ENCODE measurements at places on chromosomes 6 and 20.

DNA sequence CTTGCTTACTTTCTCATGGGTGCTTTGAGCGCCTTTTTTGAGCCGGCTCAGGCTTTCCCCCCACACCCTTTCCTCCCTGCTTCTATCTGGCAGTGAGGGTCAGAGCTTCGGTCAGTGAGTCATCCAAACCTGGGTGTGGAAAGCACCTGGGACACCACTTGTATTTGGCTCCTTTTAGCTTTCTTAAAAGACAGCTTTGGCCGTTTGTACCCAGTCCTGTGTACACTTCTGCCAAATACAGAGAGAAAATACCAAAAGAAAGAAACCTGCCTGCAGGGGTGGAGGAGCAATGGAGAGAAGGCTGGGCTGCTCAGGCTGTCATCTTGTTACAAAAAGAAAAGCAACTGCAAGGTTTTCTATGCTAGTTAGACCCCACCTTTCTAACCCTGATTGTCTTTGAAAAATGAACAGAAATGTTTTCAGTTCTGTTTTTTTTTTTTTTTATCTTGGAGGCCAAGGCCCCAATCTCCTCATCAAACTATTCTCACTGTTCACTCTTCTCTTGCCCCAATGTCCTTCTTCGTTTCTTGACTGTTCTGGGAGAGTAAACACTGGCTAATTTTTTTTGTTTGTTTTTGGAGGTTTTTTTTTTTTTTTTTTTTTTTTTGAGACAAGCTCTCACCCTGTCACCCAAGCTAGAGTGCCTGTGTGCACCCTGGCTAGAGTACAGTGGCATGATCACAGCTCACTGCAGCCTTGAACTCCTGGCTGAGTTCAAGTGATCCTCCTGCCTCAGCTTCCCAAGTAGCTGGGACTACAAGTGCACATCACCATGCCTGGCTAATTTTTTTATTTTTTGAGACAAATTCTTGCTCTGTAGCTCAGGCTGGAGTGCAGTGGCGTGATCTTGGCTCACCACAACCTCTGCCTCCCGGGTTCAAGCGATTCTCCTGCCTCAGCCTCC lies 76.4 kb downstream of the SSR1 start:
- DNase-seq, result no peak

GRCh38 chr6:15561447-15562199 lies 101.2 kb downstream of the DTNBP1 start:
- no peak for DNase-seq

GRCh38 chr6:158021814-158022748 lies 40.4 kb downstream of the SYNJ2 start:
- DNase-seq, result no peak

- DNase-seq, result no peak
Measured at GRCh38 chr20:38620441-38620840, 18.8 kb downstream of the ARHGAP40 start.

DNA sequence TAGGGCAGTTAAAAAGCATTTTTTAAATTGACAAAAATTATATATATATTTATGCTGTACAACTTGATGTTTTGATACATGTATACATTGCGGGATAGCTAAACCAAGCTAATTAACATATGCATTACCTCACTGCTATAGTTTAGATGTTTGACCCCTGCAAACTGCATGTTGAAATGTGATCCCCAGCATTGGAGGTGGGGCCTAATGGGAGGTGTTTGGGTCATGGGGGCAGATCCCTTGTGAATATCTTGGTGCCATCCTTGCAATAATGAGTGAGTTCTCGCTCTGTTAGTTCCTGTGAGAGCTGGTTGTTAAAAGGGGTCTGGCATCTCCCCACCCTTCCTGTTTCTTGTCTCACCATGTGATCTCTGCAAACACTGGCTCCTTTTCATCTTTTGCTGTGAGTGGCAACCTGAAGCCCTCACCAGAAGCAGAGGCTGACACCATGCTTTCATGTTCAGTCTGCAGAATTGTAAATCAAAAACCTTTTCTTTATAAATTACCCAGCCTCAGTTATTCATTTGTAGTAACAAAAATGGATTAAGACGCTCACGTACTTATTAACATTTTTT lies 111.8 kb downstream of the MCHR2 start:
- DNase-seq, result no peak

DNA sequence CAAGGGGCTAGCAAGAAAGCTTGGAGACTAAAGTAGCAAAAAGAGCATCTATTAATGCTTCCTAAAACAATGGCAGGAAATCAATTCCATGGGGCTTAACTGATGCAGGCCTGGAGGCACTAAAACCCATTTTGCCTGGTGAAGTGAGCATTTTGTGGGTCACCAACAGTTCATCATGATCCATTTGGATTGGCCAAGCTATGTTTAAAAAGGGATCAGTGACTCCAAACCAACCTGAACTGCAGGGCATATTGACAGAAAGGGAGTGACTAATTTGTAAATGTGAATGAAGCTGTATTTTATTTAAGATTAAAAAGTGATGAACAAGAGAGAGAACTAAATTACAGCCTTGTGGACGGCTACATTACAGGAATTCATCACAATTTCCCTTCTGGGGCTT lies 132.0 kb downstream of the PCSK2 start:
- DNase-seq, result no peak

DNA sequence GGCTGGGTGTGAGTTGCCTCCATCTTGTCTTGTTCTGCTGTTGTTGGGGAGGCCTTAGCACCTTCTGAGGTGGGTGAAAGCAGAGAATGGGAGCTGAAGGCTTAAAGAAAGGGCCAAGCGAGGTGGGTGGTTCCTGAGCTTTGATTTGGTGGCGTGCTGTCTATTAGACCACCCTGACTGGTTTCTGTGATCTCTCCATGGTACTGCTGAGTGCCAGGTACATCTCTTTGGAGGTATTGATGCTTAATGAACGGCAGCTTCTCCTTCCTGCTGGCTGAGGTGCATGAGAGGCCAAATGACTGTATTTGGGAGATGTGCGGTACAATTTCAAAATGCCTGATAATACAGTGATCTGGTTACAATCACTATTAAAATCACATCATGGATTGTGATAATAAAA lies 15.4 kb downstream of the RIN2 start:
- DNase-seq, result no peak

DNA sequence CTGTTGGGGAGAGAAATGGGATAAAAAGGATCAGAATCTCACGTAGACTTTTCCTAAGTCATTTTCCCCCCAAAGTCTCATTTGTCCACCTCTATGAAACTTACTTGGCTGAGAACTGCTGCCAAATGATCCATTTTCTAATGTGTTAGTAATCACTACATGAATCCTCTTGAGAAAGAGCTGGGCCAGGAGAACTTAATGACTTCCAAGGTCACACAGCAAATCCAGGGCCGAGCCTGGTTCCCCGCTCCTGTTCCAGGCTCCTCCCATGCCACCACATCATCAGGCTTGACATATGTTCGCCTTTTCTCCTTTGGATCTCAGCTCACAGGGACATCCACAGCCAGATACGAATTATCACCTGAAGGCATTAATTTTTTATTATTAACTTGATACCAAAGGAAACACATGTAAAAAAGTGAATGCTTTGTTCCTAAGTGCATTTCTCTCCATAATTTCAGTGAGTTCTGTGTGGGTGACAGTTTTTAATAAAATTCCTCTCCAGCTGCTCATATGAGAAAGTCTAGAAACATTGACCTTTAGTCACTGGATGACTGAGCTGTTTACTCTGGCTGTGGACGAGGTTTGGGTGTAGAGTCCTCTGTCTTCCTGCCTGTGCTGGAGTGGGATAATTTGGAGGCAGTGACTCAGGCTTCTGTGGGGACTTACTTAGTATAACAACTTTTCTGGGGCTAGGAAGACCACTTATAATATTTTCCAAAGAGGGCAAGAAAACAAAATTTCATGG lies 276.3 kb downstream of the PAX1 start:
- no peak for DNase-seq

DNA sequence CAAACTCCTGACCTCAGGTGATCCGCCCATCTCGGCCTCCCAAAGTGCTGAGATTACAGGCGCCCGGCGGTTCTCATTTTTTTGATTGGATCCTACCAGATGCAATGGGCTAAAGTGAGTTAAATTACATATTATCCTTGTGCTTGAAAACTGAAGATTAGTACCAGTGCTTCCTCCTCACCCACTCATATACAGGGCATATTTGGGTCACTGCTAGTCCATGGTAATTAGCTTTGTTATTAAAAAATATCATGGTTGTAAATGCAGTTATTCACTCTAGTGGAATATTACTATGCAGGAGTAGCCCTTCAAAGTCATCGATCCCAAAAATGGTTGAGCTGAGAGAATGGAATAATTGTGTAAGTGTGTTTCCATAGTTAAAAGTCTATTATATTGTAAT lies 26.5 kb downstream of the ZNF292 start:
- no peak for DNase-seq

DNA sequence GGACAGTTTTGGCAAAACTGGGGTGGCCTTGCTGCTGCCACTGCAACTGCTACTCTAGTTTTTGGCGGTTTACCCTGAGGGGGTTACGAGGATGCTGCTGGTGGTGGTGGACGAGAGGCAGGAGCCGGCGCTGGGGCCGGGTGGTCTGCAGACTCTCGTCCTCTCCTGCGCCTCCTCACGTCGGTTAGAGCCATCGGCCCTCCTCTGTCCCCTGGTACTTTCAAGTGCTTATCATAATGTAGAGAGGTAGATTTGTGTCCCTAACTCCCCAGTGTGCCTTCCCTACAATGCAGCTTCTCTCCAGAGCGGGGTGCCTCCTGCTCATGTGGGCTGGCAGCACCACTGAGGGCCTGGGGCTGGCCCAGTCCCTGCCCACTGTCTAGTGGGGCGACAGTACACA lies 25.9 kb downstream of the PNLDC1 start:
- DNase-seq, result no peak

DNA sequence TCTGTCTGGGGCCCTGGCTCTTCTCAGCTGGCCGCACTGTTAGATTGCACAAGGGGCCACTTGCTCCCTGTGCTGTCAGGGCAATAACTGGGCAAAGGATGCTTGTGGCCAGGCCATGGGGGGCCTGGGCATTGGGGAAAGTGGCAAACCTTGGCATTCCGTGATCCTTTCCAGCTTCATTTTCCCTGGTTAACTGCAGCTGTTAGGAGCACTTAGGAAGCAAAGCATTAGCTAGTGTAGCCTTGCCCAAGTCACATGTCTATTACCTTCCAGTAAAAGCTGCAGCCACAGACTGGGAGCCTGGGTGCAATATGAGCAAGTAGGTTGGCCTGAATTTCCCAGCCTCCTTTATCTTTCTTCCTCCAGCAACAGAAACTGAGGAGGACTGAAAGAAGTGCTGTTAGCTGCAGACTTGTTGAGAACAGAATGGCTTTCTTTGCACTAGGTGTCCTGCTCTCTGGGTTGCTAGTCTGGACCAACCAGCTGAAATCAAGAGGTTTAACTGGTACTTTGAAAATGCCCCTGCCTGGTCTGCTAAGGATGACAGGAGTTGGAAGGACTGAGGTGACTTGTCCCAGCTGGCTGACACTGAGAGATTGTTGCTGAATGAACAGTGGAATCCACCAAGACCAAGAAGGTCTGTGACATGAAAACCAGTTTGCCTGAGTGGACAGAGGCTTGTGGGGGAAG lies 312.3 kb upstream of the SUPT3H start:
- no peak for DNase-seq

DNA sequence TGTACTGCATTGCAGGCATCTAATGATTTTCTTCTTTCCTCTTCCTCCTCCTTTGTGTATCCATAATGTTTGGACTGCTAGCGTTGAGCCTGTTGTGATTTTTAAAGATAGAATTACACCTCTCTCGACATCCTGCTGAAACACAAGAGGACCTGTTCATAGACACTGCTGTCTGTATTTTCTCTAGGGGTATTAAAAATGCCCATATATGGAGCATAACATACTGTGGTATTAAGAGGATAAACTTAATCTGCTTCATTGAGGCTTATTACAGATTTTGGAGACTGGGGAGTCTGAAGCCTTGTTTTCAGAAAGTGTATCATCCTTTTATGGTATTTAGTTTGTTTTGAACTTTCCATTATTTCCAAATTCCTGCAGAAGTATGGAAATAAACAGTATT lies 414.3 kb downstream of the CDKAL1 start:
- DNase-seq, result no peak

DNA sequence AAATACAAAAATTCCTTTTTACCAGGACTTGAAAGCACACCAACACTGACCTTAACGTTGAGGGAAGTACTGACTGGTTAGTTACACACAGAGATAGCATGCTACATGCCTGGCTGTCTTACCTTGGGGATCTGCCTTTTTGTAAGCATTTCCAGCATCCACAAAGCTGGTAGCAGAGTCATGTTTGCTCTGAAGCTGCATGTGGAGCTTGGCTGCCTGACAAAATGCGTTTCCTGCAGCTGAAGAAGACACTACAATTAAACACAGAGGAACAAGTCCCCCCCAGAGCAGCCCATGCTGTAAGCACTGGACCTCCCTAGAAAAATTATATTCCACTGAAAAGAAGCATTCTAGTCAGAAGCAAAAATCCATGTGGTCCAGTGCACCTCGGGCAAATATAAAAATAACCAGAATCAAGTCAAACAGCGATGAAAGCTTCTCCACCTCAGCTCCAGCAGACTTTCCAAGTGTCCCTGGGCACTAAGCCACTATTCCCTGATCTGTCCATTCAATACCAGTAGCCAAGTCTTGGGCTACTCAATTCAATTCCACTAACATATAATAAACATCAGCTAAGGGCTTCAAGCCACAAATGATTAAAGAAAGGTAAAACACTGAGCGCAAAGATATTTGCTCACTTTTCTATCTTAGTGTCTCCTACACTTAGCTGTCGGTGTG lies 24.2 kb downstream of the NAPB start:
- DNase-seq, result no peak

DNA sequence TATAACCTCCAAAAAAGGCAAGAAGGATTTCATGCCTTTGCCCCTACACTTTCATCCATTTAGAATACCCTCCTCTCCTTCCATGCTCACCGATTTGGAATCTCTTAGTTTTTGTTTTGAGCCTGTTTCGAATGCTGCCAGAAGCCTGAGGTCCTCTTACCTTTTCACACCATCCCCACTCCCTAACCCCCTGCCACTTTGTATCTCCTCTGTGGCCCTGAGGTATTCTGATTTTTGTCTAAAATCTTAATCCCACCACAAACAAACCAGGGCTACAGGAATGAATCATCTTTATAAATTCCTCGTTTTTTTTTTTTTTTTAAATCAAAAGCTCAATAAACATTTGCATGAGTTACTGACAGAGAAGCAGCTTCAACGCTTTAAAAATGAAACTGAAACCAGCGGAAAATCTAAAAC lies 1.6 kb upstream of the RPS12 start:
- no peak for DNase-seq

- DNase-seq, result no peak
Measured at GRCh38 chr20:15317546-15318232, 980.3 kb upstream of the FLRT3 start.

DNA sequence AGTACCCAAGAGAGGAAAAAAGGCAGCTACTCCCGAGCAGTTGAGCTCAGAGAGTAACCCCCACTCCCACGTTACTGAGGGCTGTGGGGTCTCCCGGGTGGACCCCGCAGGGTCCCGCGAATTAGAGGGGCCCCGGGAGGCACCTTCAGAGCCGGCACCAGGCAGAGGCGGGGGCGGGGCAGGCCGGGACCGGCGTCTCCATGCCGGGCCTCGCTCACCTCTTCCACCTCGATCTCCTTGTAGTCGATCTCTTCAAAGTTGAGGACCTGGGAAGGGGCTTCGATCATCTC lies 381 bp downstream of the MAP3K7 start:
- no peak for DNase-seq

GRCh38 chr6:17482711-17483110 lies 89.3 kb downstream of the CAP2 start:
- DNase-seq, result no peak

- DNase-seq, result no peak
Measured at GRCh38 chr6:96563853-96564252, 925 bp downstream of the FHL5 start.
